NCI-H2227 treated with DMSO at 0.1 percent for 48 hours (cell line): ENCODE measurements at places on chromosomes 12 and 14.

DNA sequence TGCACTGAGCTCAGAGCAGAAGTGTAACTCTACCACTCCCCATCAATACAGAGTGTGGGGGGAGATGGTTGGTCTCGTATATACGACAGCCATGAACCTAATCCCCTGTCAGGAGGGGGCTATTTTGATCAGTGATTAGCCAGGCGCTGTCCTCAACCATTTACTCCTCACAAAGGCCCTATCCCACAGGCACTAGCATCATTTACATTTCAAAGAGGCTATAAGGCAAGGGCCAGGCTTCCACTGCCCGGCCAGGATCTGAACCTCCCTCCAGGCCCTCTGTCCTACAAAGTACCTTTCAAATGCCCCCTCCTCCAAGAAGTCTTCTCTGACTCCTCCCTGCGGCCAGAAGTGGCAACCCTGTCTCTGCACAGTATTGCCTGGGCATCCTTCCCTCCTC lies 74.7 kb downstream of the ITPK1 start:
- no peak for DNase-seq

DNA sequence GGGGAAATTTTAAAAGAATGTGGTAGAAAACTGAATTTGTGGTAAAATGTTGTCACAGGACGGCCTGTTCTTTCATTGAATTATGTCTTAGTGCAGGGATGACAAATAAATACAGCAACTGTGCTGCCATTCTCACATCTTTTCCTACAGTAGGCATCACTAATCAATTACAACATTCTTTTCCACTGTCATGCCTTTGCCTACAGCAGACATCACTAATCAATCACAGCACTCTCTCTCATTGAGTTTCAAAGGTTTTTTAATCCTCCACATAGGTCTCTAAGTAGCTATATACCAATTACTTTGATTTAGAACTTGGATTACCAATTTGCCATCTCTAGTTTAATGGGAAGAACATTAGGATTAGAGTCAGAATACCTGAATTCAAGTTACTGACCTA lies 30.1 kb downstream of the NTF3 start:
- DNase-seq, result no peak

- no peak for DNase-seq
Measured at GRCh38 chr12:77682488-77682887, 148.2 kb upstream of the NAV3 start.

- DNase-seq, result no peak
Measured at GRCh38 chr14:86938320-86938719, 1054.7 kb downstream of the GALC start.

GRCh38 chr12:39586816-39587215 lies 32.8 kb downstream of the ABCD2 start:
- DNase-seq, result no peak

DNA sequence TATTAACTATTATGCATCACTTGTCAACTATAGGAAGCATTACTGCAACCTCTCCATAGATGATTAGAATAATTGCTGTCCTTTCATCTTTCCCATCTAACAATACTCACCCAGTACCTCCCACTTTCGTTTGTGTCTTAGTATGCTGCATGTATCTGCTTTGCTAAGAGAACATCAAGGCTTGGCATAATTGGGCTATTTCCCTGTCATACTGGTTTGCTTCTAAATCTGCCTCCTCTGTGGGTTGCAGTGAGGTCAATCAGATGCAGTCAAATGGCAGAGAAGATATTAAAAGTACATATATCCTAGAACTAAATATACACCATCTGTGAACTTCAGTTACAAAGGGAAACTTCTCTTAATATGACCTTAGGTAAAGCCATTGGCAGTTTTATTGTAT lies 710.8 kb downstream of the DIO2 start:
- DNase-seq, result peak; percentile 14

- DNase-seq, result no peak
Measured at GRCh38 chr14:95174184-95174792, 17.0 kb upstream of the DICER1 start.

- no peak for DNase-seq
Measured at GRCh38 chr14:103501921-103502669, 20.5 kb downstream of the CKB start.

DNA sequence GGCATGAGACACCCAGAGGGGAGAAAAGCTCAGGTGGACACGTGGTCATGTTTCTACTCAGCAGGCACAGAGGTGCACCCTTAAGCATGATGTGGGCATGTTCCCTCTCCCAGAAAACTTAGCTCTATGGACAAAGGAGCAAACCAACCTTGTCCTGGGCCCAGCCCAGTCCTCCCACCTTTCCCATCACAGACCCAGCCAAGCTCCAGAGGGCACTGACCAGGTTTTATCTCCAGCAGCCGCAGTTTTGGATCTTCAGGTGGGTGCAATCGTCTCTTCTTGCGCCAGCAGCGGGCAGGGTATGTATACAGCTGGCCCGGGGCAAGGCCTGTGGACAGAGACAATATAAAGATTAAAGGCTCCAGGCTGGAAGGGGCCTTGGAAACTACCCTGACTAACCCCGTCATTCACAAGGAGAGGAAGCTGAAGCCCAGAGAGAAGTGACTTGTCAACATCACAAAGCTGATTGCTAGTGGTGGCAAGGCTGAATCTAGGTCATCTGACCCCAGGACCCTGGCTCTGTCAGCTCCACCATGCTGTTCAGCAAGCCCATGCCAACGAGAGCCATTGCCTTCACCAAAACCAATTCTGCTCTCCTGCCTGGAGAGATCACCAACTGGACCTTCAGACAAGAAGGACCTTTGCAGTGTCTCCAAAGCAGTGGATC lies 140.7 kb downstream of the DPF3 start:
- DNase-seq, result no peak

DNA sequence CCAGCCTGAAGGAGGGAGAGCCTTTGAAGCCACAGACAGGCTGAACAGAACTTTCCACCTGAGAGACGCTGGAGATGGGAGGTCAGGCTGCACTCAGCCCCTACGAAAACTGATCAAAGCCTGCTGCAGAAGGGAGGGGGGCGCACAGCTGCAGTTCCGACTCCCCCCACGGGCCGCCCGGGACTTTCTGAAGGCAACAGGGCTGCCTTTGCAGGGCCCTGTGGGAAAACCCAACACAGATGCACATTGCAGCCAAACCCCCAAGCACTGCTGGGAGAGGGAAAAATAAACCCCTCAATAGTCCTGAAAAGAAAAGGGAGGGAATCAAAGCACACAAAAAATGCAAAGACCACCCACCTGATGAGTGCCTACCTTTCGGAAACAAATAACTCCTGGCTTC lies 290.6 kb downstream of the ZFP36L1 start:
- DNase-seq, result no peak

DNA sequence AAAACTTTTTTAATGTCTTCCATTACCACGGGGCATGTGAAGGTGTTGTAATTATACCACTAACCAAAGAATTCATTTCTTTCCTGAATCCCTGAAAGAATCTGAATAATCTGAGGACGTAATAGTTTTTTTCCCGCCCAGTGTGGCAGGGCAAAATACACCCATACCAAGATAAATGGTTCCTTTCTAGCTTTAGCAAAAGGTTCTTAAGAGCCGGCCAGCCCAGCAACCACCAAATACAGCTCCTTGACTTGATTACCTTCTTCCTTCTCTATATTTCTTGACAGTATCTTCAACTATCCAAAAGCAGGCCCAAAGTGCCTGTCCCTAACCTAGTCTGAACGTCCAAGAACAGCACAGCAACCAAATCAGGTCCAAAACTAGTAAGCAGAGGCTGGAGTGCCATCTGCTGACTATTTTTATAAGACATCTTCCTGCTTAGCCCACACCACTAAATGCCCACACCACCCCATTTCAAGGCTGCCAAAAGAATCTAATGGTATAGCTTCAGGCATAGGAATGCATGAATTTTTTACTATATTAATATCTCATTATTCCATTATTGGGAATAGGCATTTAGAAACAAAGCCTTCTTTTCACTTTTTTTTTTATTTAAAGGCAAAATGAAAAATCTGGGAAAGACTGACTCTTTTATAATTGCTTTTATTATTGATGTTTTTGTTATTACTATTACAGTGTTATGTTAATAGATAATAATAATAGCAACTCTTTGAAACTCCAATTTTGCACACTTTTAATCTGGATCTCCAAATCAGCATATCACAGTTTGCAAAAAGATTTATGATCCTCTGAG lies 524.4 kb downstream of the MED13L start:
- peak; percentile 13 for DNase-seq

GRCh38 chr14:96146131-96146771 lies 58.4 kb upstream of the BDKRB2 start:
- DNase-seq, result no peak

DNA sequence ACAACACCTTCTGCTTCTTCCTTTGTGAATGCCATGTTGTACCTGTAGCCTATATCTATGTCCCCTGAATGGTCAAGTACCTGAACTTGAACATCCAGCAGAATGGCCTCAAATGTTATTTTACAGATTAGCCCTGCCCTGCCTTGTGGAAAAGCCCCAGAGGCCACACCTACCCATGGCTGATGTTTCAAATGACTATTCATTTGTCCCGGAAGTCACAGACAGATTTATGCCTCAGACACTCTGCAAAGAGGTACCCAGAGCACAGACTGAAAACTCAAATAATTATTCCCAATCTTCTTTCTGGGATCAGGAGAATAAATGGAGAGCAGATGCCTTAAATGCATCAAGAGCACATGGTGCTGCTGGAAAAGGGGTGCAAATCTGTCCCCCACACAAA lies 13.0 kb upstream of the DPF3 start:
- no peak for DNase-seq

GRCh38 chr12:89492883-89493282 lies 31.7 kb downstream of the GALNT4 start:
- DNase-seq, result no peak

DNA sequence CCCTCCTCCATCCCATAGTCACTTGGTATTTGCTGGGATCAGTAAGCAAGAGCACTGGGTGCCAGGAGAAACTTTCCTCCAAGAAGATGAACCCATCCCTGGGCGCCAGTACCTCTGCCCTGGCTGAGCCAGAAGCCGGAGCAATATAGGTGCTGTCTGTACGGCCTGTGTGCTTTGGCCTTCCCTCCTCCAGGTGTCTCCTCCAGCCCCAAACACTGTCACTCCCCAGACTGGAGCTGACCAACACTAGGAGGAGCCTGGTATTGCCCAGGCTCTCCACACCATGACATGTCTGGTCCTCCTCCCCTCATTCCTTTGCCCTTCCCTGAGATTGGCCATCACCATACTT lies 4.9 kb downstream of the GSTZ1 start:
- no peak for DNase-seq

- DNase-seq, result no peak
Measured at GRCh38 chr12:111798182-111798581, 31.4 kb downstream of the ALDH2 start.

DNA sequence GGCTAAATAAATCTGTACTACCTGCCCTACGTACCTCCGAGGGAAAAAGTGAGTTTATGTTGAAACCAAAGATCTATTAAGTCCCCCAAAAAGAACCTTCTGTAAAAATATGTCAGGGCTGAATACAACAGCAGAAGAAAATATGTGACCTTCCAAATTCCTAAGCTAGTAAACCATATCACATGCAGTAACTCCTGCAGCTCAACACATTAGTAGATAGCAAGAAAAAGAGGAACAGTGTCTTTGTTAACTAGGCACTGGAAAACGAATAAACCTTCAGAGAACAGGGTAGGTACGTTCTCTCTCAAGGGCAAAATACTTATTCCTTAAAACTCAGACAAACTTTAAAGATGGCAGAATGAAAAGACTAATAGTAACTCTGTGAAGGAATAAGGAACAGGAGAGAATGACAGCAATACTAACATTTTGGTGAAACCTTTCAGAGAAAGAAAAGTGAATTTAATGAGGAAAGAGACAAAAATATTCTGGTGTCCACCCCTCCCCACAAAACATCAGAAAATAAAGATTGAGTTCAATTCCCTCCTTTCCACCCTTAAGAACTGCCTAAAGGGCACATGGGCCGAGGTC lies 18.0 kb downstream of the CBX5 start:
- no peak for DNase-seq

DNA sequence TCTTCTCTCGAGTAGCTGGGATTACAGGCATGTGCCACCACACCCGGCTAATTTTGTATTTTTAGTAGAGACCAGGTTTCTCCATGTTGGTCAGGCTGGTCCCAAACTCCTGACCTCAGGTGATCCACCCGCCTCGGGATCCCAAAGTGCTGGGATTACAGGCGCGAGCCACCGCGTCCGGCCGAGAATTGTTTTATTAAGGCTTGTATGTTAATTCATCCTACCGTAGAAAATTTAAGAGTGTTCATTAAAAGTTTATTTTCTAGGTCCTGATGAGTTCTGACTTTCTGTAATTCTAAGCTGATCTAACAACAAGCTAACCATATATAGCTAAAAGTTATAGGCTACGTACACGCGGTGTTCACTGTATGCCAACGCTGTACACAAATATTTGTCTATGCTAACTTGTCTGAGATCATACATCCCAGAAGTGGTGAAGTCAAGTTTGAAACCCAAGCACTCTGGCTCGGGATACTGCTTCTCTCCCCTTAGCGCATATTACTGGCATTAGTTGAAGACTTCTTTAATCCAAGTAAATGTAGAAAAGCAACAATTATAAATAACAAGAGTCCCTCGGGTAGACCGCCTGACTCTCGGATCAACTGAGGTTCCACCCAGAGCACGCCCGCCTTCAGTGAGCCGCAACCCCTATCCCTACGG lies 570 bp upstream of the MRPS35 start:
- DNase-seq, result peak; percentile 41

DNA sequence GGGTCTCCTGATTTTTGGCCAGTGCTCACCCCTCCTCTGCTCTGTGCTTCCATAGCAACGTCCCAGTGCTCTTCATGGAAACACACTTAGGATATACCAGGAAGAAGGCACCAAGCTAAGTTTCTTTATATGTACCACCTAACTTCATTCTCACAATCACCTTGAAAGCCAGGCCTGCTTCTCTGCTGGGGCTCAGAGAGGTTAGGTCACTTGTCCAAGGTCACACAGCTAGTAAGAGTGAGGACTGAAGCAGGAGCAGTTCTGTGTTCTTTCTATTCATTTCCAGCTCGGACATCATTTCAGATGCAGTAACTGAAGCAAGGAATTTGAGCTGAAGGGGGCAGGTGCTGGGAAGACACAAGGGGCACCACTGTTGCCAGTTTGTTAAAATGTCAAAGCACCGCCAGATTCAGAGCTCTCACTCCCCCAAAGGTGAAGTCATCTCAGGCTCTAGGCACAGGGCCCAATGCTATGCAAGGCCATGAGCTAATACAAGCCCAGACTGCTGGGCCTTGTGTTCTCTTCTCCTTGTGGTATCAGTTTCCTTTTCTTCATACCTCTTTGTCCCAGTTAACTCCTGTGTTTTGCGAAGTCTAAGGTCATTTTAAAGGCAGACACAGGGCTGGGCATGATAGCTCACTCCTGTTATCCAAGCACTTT lies 19.7 kb upstream of the YY1 start:
- DNase-seq, result no peak

GRCh38 chr14:28138341-28138740 lies 628.2 kb upstream of the FOXG1 start:
- no peak for DNase-seq
